ENCODE measurements at places on chromosomes 16 and 17. TPM values are rescaled to one million over a fixed set of nuclear protein-coding genes. Genes with fewer than 3 reads are reported as not detected.
A peak's percentile ranks its signal among the peaks of the same experiment; 100 is the strongest.

DNA sequence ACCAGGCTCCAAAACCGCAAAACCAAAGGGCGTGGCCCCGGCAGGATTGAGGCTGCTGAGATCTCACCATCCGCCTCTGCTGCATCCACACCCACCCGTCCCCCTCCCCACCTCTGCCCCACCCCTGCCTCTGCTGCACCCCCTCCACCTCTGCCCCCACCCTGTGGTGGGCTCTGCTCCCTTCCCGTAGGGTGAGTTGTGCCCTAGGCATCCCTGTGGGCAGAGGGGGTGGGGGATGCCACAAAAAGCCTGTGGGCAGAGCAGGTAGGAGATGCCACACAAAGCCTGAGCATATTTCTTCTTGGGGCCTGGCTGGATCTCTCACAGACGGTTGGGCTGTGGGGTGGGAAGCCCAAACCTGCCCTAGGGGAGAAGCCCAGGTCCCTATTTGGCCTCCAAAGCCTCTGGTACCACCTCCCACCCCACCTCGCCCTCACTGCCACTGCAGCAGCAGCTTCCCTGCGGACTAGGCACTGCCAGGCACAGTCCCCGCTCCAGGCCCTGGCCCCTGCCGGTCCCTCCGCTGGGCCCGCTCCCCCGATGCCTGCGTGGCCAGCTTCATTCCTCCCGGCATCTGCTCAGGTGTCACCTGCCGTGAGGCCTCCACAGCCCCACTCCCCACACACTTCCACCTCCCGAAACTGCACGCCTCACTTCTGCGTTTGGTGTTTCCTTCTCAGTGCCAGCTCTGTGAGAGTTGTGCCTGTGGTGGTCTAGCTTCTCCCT is 11.3 kb upstream of the PABPN1L start:
- no peak for DNase-seq

- DNase-seq: no peak
These were observed 28.2 kb downstream of the NEUROD2 start for GRCh38 chr17:39579318-39580081.

DNA sequence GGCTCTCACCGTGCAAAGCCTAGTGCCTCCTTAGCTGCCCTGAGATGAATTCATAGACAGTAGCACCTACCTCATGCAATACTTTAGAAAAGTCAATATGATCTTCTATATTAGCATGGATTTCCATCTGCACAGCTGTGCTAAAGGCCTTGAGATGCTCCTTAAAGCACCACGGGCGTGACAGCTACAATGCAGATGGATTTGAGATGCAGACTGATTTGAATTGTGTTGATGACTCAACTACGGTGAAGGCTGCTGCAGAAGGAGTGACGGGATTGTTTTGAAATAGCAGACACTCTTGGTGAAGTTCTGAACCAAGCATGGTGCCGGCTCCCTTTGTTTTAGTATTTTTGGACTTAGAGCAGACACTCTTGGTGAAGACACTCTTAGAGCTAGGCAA is 88.2 kb downstream of the SPECC1 start:
- DNase-seq: no peak

GRCh38 chr16:58366247-58367031 is 25.8 kb upstream of the GINS3 start:
- peak; percentile 76 for DNase-seq

The SBK1 gene
- 0.70 TPM for total RNA-seq

GRCh38 chr16:60151987-60152386 is 1417.9 kb upstream of the GOT2 start:
- DNase-seq: no peak

DNA sequence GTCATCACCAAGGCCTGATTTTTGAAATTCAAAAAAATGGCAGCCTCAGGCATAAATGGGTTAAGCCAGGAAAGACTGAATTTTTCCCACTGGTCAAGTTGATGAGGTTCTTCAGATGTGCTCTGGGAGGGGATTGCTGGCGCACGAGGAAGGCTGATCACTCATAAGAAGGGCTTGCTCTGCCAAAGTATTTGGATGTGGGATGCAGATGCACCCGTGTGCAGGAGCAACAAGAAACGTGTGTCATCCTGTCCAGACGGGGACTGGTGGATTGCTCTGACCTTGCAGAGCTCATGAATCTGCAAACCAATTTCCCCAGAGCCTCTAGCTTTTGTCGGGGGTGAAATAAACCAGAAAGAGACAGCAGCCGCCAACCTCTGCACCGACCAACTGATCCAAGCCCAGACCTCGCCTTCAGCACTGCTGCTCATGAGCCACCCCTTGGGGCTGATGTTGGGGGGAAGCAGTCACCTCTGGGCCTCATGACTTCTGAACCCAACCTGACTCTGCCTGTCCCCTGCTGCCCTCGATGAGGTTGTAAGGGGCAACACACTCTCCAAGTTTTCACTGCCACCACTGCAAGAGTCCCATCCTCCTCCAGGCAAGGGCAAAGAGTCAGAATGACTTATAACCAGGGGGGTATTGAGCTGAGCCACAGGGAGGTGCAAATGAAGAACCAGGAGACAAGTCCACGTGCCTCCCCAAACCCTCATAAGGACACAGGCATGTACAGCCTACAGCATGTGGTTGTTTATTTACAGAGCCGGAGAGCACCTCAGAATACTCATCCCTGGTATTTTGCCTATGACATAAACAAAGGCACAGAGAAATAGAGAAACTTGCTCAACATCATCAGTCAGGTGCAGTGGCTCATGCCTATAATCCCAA is 452.0 kb downstream of the SOX9 start:
- no peak for DNase-seq

GRCh38 chr17:58232707-58233156 is 5.7 kb upstream of the LPO start:
- peak; percentile 79 for DNase-seq

The SCRN2 gene
- 21.3 TPM for total RNA-seq

The HIGD1B gene
- total RNA-seq: not detected

All from renal cortical epithelial cell (primary cell).